ENCODE measurements at places on chromosomes 6 and 20.

GRCh38 chr20:59493926-59494325, 110.4 kb upstream of the PHACTR3 start:
- no peak for DNase-seq

GRCh38 chr6:166289207-166290060, 18.8 kb downstream of the PRR18 start:
- DNase-seq, result no peak

GRCh38 chr20:33474097-33474873, 15.6 kb upstream of the CBFA2T2 start:
- DNase-seq, result no peak

- no peak for DNase-seq
Observed at GRCh38 chr6:155472886-155473285, 17.2 kb upstream of the NOX3 start.

DNA sequence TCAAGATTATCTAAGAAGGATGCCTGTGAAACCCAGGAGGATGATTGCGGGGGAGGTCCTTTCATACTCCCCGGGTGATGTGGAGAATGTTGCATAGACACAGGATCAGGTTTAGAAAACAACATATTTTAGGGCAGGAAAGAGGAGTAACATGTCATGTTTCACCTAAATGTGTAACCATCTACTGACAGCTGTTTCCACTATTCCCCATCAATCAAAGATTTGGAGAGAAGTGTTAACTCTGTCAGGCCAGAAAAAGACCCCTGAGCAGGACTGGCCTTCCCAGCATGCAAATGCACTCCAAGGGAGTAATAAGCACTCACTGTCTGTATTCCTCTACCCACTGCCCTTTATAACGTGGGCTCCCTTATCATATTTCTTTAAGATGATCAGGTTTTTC, 148.0 kb upstream of the KCNK16 start:
- DNase-seq, result no peak

GRCh38 chr6:146410851-146411595, 132.6 kb upstream of the RAB32 start:
- DNase-seq, result no peak

DNA sequence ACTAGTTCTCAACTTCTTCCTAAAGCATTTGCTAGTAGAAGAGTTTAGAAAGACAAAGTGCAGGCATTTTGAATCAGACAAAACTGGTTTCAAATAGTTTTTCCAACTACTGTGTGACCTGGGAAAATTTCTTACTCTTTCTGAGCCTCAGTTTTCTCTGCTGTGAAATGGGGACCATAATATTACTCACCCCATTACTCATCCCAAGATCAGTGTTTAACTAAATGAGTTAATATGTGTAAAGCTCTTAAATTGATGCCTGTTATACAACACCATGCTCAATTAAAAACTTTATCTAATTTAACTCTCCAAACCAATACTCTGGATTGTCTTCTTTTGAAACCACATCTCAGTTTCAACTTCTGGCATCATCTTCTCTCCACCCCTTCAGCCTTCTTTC, 87.4 kb downstream of the DNAH8 start:
- no peak for DNase-seq

- no peak for DNase-seq
Observed at GRCh38 chr6:37050045-37050853, 44.8 kb downstream of the FGD2 start.

- DNase-seq, result no peak
Observed at GRCh38 chr20:5731753-5732366, 18.3 kb upstream of the SHLD1 start.

DNA sequence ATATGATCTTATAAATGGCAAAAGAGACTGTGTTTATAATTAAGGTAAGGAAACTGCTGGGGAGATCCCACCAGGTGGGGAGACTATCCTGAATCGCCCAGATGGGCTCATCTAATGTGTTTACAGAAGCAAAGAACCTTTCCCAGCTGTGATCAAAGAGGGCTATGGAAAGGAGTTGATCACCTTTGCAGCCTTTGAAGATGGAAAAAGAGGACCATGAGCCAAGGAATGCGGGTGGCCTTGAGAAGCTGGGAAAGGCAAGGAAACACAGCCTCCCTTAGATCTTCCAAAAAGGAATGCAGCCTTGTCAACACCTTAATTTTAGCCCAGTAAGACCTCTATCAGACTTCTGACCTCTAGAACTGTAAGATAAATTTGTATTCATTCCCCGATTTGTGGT, 66.5 kb upstream of the ADGRG6 start:
- DNase-seq, result no peak

DNA sequence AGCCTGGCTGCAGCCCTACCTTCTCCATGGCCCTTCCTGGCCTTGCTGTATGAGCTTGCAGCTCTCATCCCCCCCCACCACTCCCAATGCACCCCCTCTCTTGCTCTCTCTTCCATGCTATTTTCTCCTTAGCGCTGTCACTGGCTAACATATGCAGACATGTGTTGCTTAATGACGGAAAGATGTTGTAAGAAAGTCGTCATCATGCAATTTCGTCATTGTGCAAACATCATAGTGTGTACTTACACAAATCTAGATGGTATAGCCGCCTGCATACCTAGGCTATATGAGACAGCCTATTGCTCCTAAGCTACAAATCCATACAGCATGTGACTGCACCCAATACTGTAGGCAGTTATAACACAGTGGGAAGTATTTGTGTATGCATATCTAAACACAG, 27.0 kb downstream of the ANGPT4 start:
- DNase-seq, result no peak

DNA sequence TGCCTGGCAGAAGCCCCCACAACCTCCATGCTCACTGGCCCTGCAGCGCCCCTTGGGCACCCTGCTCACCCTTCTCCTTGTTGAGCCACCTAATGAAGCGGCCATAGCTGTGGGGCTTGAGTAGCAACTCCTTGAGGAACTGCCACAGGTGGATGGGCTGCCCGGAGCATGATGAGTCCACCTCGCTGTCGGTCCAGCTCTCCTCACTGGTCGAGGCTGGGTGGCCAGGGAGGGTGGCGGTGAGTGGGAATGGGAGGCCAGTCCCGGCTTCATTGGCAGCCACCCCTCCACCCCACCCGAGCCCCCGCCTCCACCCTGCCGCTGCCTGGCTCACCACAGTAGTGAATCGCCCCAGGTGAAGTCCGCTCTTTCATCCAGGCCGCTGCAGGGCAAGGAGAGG, 16.9 kb downstream of the SPDEF start:
- DNase-seq, result no peak

DNA sequence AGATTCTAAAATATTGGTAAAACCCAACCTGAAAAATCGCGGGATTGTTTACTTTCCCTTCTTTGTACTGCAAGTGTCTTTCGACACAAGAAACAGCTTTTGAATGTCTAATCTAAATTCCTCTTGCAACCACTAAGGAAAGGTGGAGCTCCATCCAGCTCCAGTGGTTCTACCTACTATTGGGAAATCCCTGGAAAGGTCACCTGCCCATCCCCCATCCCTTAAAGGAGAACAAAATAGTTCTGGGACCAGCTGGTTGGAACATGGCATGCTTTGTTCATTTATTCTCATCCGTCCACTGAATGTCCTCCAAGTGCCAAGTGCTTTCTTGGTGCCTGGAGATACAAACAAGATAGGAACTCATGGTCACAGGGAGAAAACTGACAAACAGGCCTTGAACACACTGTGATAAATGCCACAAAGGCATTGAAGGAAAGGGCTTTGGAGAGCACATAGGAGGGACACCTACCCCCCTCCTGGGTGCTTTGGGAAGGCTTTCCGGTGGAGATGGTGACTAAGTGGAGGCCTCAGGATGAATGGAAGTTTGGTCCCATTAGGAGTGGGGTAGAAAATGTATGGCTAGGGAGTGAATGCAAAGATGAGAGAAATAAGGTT, 2.3 kb upstream of the CITED2 start:
- DNase-seq, result no peak

DNA sequence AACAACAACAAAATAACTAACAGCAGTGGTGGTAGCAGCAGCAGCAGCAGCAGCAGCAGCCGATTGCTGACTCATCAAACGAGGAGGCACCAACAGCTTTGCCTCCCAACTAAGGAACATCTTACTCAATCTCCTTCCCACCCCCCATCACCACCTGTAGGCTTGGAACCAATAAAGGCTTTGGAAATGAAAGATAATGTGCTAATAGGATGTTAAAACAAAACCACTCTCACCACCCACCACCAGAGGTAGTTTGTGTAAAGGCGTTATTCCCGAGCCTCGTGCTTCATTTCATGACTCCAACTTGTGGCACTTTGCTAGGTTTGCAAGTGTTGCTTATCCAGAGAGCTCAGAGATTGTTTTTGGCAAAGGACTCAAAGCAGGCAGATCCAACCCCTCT, 346.5 kb downstream of the CD83 start:
- peak; percentile 35 for DNase-seq

GRCh38 chr6:63997734-63998133, 362.1 kb downstream of the PHF3 start:
- peak; percentile 60 for DNase-seq

GRCh38 chr6:11425431-11425871, 112.1 kb upstream of the TMEM170B start:
- no peak for DNase-seq

DNA sequence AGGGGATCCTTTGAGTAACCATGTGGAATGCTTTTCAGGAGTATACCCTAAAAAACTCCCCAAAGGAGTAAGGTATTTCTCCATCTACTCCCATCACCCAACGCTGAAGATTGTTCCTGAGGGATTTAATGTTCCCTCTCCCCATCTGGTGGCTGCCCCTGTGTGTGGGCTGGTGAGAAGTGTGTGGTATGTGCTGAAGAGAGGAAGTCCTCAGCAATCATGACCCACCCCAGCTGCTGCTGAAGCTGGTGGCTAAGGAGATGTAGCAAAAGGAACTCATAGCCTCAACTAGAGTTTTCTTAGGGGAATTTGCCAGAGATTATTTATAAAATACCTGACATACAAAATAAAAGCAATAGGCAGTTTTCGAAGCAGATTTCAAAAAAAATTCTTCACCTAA, 114.3 kb upstream of the JAG1 start:
- DNase-seq, result no peak

GRCh38 chr6:78438135-78438534, 429.2 kb upstream of the IRAK1BP1 start:
- DNase-seq, result no peak

DNA sequence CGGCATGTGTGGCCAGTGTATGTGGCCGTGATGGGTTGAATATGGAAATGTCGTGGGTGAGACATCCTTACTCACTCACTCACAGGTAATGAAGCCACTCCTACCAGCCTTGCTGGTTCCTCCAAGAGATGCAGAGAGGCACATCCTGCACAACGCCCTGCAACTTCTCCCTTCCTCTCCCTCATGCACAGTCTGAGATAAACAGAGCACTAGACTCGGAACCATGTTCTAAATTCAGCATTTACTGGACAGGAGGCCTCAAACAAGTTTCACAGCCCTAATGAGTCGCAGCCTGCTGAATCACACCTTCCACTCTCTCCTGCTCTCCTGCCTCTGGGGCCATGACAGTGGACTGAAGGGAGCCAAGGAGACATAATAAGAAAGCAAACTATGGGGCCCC, 91.2 kb downstream of the ISM1 start:
- no peak for DNase-seq

DNA sequence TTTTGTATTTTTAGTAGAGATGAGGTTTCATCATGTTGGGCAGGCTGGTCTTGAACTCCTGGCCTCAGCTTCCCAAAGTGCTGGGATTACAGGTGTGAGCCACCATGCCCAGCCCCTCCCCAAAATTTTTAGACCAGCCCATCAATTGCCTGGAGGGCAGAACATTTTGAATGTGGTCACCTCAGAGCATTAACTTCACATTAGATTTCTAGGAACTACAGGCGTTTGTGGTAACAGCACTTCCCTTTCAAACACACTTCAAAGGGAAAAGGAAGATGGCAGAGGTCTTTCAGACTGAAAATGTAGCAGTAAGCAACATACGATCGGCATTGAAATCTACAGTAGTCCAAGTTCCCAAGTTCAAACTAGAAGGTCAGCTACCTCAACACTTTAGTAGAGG, 12.3 kb upstream of the SLA2 start:
- DNase-seq, result no peak

DNA sequence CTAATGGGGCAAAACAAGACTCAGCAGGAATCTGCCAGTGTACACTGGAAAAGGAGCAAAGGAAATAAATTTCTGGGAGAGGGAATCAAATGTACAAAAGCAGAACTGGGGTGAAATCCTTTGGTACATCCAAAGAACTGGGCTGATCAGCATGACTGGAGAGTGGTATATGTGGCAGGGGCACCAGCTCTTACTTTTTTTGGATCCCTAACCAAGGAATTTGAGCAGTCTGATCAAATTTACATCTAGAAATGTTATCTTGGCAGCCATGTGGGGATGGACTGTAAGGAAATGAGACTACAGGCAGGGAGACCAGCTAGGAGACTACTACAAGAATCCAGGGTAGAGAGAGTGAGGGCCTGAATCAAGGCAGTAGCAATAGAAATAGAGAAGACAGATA, 1.2 kb upstream of the ZSCAN31 start:
- no peak for DNase-seq

DNA sequence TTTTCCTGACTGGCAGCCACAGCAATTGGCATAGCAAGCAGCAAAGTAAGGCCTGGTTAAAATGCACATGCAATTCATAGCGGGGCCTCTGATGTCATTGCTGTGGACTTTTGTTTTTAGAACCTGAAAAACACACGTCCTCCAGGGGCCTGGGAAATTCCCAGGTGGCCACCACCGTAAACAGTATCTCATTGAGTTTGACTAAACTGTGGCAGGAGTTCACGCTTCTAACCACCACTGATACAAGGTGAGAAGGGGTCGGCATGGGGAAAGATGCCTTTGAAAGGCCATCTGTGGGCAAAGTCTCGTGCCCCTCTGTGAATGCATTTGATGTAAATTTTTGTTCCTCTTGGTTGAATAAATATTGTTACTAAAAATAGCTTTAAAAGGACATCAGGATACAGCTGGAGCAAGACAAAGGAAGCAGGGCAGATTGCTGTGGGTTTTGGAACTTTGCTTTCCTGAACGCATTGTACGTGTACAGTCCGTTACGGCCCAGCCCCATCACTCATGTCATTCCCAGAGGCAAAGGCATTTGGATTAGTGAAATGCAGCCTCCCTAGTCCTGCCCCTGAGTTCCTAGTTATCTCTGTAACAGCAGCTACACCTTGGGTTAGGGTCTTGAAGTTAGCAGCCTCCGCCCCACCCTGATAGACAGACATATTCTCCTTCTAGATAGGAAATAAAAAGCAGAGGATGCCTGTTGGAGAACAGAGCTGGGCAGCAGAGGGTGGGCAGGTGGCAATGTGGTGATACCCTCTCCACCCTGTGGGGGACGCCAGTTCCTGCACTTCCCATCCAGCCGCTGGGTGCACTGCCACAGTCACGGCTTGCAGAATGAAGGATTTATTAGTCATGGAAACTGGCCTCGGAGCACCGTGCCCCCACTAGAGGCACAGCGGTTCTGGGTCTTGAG, 80.3 kb downstream of the ZDHHC14 start:
- peak; percentile 57 for DNase-seq

DNA sequence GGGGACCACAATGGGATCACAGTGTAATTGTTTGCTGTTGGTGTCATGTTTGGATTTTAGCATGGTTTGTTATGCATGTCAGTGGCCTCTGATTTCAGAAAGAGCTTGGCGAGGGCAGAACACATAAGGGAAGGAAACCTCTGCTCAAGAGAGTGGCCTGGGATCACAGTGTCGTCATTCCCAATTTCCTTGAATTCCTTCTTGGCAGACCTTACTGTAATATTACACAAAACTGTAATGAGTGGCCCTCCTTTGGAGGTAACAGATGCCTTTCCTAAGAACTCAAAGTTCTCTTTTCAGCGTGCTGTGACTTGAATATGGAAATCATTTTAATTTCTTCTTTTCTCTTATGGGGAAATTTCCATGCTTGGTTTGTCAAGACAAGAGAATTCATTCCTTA, 46.9 kb downstream of the JAG1 start:
- DNase-seq, result no peak

GRCh38 chr20:34997131-34997561, 41.5 kb downstream of the MYH7B start:
- no peak for DNase-seq

GRCh38 chr20:5148581-5148980, 21.8 kb downstream of the CDS2 start:
- DNase-seq, result no peak

All from fibroblast of skin of back (primary cell).